AG08395 (cell line): ENCODE measurements at places on chromosomes 1 and 21.

GRCh38 chr1:234517110-234517802, 38.3 kb upstream of the TARBP1 start:
- DNase-seq, result no peak

DNA sequence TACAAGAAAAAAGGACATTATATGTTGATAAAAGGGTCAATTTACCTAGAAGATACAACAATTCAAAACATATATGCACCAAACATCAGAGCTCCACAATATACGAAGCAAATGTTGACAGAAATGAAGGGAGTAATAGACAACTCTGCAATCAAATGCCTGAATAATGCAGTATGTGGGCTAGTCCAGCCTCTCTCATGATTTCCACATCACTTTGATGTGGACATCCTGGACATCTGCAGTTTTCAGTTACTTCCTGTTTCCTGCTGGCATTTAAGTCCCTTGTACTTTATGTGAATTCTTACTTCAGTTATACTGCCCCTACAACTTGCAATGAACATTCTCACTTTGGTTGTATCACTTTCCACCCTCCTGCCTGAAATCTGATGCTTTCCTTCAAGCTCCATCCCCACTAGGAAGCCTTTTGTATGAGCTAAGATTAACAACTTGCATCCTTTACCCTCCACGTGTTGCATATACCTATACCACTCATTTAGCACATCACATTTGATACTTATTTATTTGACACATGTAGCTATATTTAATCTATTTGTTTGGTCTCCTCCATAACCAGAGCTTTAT, 36.7 kb downstream of the DISC1 start:
- DNase-seq, result no peak

GRCh38 chr1:219333626-219334025, 159.9 kb downstream of the LYPLAL1 start:
- no peak for DNase-seq

DNA sequence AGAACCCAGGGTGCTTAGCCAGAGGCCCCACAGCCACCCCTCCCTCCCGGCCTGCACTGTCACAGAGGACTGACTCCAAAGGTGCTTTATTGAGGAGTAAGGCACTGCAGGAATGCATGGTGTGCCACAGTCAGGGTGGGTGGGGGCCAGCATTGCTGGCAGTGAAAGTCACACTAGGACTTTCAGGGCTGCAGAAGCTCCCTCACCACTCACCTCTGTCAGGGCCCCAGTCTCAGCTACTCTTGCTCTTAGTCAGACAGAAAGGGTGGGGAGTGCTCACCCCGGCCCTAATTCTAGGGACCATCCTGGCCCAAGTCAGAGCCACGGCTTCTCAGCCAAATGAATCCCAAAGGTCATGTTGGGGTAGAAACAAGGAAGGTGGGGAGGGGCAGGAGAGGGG, 19.4 kb downstream of the KNCN start:
- no peak for DNase-seq

GRCh38 chr1:234600418-234601281, 9.3 kb downstream of the IRF2BP2 start:
- no peak for DNase-seq

- DNase-seq, result no peak
These were observed 4.2 kb downstream of the CD46 start for GRCh38 chr1:207755846-207756693.

- DNase-seq, result peak; percentile 43
These were observed 427.7 kb upstream of the RUNX1 start for GRCh38 chr21:35476621-35477395.

DNA sequence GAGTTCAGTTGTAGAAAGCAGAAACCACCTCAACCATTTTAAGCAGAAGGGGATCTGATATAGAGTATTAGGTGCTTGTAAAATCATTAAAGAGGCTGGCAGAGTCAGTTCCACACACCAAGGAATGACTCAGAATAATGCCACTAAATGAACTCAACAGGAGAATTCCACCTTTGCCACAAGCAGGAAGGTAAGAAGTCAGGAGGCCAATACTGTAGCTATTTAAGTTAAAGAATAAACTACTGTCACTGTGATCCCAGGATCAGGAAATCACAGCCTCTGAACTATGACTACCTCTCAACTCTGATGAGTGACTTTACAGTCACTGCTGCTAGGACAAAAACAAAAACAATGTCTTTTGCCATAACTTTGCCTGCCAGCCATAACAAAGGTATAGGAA, 52.5 kb upstream of the PRMT6 start:
- no peak for DNase-seq

- DNase-seq, result no peak
These were observed 20.7 kb downstream of the RGS7 start for GRCh38 chr1:241336335-241336734.

DNA sequence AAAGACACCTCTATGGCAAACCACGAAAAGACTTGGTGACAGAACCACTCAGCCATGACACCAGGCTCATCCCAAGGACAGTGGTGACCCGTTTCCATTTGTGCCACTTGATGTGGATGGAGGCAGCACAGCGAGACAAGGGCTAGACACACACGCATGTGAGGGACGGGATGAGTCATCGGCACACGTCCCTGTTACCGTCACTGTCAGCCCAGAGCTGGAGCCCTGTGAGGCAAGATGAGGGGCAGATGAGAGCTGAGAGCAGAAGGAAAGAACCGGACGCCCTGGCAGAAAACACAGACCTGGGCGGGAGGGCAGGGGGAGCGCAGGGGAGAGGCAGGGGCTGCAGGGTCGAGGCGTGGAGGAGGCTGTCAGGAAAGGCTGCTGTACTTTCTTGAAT, 57.8 kb downstream of the SIK1 start:
- DNase-seq, result peak; percentile 77

- no peak for DNase-seq
These were observed 2.1 kb upstream of the CD58 start for GRCh38 chr1:116572771-116573430.

- DNase-seq, result no peak
These were observed 41.2 kb downstream of the GADD45A start for GRCh38 chr1:67726224-67726623.

GRCh38 chr1:208772891-208773290, 528.7 kb upstream of the PLXNA2 start:
- DNase-seq, result no peak

- DNase-seq, result no peak
These were observed 68.2 kb downstream of the AGPAT3 start for GRCh38 chr21:43933199-43933598.

GRCh38 chr1:10912441-10912840, 100.0 kb upstream of the TARDBP start:
- no peak for DNase-seq

GRCh38 chr1:11487196-11487751, 8.3 kb downstream of the DISP3 start:
- no peak for DNase-seq

- DNase-seq, result peak; percentile 52
These were observed 55.4 kb downstream of the CAMK2N1 start for GRCh38 chr1:20430355-20431175.

- DNase-seq, result peak; percentile 92
These were observed 627.4 kb downstream of the LMO4 start for GRCh38 chr1:87956072-87956471.

GRCh38 chr1:2348346-2349325, 42.7 kb downstream of the MORN1 start:
- no peak for DNase-seq

GRCh38 chr1:221783936-221784335, 42.0 kb upstream of the DUSP10 start:
- no peak for DNase-seq

DNA sequence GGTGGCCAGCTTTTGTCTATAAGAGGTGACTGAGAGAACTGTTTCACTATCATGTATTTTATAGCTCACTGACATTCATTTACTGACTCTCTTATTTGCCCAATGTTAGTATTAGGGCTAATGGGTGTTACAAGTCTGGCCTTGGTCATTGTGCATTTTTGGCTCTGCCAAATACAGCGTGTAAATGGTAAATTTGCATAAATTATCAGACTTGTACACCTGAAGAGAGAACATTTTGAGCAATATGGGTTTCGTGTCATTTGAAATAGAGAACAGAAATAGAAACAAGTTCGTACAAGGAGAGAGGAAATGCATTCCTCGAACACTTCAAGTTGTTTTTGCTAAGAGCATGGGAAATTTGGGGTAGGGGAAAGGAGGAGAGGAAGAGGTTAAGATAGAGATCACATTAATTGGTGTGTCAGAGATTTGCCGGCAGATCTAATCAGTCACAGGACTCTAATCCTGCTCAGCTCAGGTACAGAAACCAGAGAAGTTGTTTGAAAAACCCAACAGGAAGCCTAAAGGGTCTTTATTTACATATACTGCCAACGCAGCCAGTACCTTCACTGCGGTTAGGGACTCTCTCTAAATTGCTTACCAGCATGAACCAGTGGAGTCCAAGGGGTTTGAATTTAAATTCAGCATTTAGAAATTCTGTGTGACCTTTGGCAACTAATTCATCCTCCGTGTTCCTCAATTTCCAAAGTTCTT, 261.5 kb downstream of the GPATCH2 start:
- no peak for DNase-seq

DNA sequence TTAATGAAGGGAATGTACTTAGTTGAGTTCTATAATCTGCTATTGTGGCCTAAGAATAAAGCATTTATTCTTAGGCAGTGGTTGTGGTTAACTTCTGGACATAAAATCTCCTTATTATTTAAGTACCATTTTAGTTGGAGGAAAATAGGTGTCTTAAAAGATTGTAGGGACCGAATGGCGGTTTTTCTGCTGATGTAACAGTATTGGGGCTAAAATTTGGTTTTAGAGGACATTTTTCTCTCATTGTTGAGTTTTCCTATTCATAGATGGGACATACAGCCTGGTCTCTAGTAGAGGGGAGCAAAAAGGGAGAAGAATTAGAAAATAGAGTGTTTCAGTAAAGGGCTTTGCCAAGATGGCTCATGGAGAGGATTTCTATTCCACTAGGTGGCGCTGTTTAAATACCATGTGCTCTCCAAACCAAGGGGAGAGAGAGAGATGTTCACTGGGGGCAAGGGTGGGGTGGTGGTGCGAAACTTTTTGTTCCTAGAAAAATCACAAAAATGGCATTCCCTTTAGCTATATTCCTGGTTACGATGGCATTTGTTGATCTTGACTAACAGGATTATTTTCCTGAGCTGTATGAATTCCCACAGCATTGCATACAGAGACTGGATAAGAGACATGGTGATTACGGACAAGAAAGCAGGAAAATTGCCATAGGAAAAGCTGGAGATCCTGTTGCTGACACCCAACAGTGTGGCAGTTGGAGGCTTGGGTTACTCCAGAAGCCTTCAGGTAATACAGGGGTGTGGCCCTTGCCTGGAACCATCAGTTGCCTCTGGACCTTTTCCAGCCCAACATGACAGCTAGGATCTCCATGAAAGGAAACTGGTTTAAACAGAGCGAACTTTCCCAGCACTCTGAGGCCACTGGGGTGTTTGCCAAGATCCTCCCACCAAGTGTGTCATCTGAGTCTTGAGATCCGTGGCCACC, 18.2 kb upstream of the FCGR2A start:
- DNase-seq, result peak; percentile 63
